Activated CD4-positive, CD25-positive, alpha-beta regulatory T cell treated with anti-CD3 and anti-CD28 coated beads, Interleukin-2, amount 50 U/mL, for 16 hours (primary cell): ENCODE measurements at places on chromosomes 7 and 10.

- DNase-seq = no peak
These were observed 117.0 kb downstream of the ADCY1 start for GRCh38 chr7:45691155-45691656.

GRCh38 chr10:63515002-63515763 is 6.0 kb upstream of the REEP3 start:
- no peak for DNase-seq

GRCh38 chr7:98130959-98131358 is 24.3 kb downstream of the LMTK2 start:
- DNase-seq = no peak

- DNase-seq = no peak
These were observed 332.3 kb downstream of the GATA3 start for GRCh38 chr10:8386781-8387180.

GRCh38 chr10:99531026-99531695 is 1.6 kb upstream of the NKX2-3 start:
- DNase-seq = no peak

GRCh38 chr7:129607471-129608120 is 3.9 kb upstream of the NRF1 start:
- no peak for DNase-seq

DNA sequence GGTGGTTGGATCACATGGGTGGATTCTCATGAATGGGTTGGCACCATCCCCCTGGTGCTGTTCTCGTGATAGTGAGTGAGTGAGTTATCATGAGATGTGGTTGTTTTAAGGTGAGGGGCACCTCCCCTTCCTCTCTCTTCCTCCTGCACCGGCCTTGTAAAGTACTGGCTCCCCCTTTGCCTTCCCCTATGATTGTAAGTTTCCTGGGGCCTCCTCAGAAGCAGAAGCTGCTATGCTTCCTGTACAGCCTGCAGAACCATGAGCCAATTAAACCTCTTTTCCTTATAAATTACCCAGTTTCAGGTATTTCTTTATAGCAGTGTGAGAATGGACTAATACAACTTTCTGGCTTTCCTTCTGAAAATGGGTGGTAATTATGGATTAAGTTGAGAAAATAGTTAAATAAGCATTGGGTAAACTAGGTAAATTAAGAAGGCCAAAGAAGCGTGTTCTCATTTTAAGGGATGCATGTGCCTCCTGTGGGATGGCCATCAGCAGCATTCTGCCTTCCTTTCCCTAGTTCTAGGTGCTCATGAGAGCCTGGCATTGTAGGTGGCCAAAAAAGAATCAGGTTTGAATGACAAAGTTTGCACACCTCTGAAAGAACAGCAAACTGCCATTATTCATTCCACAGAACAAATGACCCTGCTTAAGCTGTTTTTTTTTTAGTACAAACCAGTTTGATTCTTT is 241.4 kb upstream of the CCDC6 start:
- no peak for DNase-seq
